Activated T-cell treated with anti-CD3 and anti-CD28 coated beads, Interleukin-2, amount 50 U/mL, for 1 hour (primary cell): ENCODE measurements at places on chromosomes 7 and 10.

DNA sequence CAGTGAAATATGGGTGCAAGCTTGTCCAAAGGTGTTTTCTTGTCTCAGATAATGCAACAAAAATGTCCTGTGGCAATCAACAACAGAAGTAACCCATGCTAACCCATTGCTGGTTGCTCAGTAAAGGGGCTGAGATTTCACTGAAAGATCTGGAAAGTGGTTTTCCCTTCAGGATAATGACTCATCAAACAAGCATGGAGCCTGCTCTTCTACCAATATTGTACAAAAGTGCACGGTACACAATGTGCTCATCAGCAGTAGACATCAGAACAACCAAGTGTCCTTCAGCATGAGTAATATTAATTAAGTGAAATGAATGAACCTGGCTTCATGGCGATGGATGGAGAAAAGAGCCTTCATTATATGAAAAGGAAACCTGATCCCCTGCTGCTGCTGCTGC, 287.1 kb upstream of the NEBL start:
- no peak for DNase-seq

GRCh38 chr10:103175580-103176285, 17.3 kb downstream of the NT5C2 start:
- no peak for DNase-seq

GRCh38 chr7:25356534-25357151, 128.4 kb upstream of the NPVF start:
- DNase-seq: no peak

GRCh38 chr7:14905764-14906163, 3.2 kb upstream of the DGKB start:
- no peak for DNase-seq

GRCh38 chr7:1945558-1945957, 275.5 kb downstream of the ELFN1 start:
- DNase-seq: no peak

GRCh38 chr10:63057509-63057908, 75.6 kb upstream of the NRBF2 start:
- no peak for DNase-seq

- DNase-seq: no peak
These were observed 599.6 kb upstream of the GHITM start for GRCh38 chr10:83539528-83540308.
